ENCODE measurements at places on chromosomes 13 and 19.

DNA sequence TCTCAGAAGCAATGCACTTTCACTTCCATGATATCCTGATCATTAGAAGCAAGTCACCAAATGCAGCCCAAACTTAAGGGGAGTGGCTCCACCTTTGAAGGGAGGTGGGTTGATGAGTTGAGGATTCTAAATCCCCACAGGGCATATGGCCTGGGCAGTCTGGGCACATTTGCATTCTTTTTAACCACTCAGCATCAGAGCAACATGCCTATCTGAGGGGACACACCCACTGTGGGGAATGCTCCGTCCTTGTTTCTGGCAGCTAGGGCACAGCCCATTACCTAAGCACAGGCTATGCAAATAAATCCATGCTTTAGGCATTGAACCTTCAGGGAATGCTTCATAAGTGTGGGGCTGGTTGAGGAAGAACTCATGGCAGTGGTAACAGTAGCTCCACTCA, 12.3 kb upstream of the SACS start:
- DNase-seq, result no peak

GRCh38 chr19:54959840-54960239, 6.3 kb upstream of the NLRP2 start:
- DNase-seq, result no peak

DNA sequence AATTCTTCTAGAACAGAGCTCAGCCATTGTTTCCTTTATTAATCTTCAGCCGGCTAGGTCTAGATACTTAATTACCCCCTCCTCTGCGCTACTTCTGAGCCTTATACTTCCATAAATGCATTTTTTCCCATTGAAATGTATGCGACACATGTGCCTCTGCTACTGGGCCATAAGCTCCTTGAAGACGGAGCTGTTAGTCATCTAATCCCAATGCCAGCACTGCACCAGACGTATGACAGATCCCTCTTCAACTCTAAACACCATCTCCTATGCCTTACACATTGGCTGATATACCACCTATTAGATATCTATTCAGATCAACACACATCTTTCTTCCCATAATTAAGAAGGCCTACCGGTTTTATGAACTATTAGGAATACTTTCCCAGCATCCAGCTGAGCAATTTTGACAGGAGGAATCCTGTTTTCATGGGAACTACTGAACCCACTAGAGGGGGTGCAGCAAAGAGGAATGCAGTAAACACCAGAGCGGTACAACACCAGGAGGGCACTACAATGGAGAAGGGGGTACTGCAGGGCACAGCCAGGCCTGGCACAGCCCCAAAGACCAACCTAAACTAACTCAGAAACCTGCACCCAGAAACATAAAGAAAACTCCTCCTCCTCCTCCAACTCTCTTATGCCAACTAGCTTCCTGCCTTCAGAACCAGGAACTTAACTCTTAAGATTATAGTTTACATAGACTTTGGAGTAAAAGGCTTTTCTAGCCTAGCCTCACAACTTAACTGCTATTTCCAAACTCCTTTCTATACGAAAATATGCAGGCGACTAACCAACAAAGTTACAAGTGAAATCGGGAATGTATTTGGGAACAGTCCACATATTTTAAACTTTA, 18.7 kb downstream of the STK24 start:
- no peak for DNase-seq

DNA sequence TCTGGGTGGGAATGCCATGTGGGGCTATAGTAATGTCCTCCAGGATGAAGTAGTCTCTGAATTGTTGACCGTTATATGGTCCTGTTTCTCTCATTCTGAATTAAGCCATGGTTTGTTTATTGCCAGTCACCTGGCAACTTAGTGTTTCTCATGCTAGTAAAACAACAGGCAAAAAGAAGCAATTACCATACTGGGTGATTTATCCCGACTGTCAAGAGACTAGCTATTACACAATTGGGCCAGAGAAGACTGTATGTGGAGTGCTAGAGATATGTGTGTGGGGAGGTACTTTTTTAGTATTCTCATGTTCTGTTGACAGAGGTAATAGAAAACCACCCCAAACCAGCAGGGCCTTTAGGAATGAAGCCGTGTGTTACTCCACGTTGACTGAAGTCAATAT, 258.2 kb downstream of the TDRD3 start:
- DNase-seq, result no peak

DNA sequence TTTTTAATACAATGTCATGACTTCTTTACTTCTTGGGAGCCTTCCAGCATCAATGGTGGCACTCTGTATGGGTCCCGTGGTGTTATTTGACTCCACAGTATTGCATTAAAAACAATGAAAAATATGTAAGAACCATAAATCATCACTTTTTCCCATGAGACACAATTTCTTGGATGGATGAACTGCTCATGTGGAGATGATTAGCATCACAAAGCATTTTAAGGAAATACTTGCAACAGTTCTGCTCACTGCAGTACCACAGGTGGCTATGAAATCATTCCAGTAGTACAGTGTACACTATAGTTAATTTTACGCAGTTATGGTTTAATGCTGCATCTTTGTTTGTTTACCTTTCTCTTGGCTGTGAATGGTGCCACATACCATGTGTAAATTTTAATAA, 37.2 kb upstream of the C1QTNF9B start:
- DNase-seq, result no peak

DNA sequence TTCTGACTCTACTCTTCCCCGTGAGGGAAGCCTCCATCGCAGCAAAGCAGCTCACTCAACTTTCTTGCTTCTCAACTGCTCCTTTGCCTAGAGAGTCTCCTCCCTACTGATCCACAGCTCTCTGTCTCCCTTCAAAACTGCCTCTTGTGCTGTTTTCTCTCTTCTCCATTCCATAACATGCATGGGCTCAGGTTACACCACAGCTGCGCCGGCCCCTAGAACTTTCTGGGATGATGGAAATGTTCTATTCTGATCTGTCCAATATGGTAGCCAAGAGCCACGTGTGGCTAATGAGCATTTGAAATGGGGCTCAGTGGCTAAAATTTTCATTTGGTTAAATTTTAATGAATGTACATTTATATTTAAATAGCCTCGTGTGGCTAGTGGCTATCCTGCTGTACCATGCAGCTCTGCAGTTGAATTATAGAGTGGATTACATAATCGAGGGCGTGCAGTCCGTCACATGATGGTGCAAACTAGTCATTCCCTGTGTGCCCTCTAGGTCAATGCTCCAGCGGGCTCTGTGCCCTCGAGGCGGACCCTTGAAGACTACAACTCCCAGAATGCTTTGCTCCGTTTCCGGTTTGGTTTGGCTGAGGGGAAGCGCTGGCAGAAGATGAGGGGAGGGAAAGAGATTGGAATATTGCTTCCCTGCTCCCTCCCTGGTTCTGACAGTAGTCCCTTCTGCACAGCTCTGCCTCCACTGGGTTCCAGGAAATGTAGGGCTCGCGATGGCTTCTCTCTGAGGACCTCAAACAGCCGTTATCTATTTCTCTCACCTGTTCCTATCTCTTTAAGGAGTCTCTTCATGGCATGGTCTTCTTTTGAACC, 109.8 kb downstream of the CACNA1A start:
- no peak for DNase-seq

DNA sequence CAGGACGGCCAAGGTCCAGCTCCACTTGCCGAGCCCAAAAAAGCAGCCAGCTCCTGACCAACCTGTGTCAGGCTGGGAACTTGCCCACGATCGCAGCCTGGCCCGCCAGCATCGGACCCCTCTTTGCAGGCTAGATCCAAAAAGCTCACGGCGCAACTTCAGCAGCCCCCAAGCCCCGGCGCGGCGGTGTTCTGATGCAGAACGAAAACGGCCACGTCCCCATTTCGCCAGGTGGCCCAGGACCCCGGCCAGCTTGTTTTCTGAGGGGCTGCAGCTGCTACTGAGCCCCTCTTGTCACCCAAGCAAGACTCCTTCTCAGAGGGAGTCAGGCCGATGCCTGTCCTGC, 1.3 kb downstream of the TMEM259 start:
- no peak for DNase-seq

DNA sequence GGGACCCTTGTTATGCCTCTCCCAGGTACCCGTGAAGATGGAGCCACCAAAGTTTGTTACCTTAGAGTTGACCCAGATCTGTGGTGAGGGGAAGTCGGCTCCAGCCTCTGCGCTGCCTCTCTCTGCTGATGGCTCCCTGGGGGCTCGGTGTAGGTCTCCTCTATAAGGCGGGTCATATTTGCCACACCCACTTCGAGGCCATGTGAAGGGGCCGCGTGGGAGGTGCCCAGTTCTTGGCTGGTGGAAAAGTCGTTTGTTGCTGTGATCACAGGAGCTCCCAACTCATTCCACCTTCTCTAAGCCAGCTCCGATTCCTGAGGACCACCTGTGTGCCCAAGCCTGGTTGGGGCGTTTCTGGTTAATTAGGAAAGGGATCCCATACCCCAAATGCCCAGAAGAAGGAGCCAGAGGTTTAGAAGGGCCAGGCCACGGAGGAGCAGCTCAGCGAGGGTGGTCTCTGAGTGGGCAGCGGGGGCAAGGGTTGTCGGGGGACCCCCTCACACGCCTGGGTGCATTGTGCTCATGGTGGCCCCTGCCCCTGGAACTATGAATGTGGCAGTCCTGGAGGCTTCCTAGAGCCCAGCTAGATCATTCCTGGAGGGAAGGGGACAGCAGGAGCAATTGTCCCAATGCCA, 296.5 kb downstream of the ZNF536 start:
- no peak for DNase-seq

DNA sequence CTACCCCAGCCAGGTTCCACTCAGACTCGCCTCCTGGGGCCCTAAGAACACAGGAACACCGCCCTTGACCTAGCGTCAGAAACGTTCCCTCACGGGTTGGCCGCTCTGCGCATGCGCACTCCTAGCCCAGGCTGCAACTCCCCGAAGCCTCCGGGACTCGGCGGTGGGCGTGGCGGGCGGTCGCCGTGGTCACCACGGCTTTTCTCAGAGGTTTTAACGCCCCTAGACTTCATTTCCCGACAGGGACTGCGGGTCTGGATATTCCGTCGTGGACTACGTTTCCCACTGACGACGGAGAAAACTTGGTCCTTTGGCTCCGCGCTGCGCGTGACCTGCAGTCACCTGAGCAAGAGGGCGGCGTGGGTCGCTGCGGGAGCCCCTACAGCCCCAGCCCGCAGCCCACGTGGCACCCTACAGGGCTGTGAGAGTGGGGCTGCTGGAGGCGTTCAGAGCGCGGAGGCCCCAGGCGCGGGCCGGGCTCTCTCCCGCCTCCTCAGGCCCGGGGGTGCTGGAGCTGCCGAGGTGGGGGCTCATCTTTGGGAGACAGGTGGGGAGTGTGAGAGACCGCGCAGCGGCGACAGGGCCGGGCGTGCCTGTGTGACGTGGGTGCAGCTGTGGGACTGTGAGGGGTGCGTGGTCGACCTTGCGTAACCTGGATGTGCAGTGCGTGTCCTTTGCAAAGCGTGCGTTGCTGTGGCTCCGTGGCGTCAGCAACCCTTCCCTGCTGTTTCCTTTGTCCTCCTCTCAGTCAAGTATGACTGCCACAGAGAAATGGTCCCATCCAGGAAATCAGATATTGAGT, 38.0 kb upstream of the ZNF573 start:
- DNase-seq, result peak; percentile 72

All from amygdala (tissue), 56 donors.